Stromal cell of bone marrow (primary cell): ENCODE measurements at places on chromosomes 11 and 22.

DNA sequence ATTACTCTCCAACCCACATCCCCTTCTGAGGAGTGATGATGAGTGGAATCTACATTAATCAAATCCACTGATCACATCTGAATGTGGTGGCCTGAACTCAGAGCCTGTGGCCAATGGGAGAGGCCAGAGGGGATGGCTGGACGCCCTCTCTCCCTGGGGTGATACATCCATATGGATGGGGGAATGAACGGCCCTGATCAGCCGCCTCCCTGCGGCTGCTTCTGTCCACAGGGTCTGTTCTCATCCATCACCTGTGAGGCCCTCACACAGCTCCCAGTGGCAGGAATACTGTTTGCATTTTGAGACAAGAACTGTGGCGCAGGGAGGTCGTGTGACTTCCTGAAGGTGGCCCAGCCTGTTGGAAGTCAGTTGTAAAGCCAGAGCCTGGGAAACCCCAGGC lies 78.3 kb upstream of the SHISAL1 start:
- DNase-seq = no peak

GRCh38 chr11:17560281-17561110 lies 13.4 kb downstream of the OTOG start:
- DNase-seq = no peak

- DNase-seq = no peak
Observed at GRCh38 chr11:88520391-88520790, 182.9 kb upstream of the CTSC start.

GRCh38 chr22:25749420-25750169 lies 7.6 kb downstream of the MYO18B start:
- no peak for DNase-seq

DNA sequence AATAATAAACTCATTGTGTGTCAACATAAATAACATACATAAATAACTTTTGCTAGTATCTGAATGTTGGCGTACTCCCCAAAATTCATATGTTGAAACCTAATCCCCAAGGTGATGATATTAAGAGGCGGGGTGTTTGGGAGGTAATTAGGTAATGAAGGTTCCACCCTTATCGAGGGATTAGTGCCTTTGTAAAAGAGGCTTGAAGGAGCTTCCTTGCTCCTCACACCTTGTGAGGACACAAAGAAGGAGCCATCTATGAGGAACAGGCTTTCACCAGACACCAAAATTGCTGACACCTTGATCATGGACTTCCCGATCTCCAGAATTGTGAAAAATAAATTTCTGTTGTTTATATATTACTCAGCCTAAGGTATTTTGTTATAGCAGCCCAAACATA lies 33.9 kb upstream of the CXCR5 start:
- DNase-seq = no peak
